ENCODE measurements at places on chromosomes 3 and 15.

- DNase-seq, result no peak
Measured at GRCh38 chr3:165195640-165196576, at the start of gene SLITRK3. TSS of gene SLITRK3 (minus strand) at chr3:165196384. CDS start at chr3:165190830, 5,554 bp downstream.

DNA sequence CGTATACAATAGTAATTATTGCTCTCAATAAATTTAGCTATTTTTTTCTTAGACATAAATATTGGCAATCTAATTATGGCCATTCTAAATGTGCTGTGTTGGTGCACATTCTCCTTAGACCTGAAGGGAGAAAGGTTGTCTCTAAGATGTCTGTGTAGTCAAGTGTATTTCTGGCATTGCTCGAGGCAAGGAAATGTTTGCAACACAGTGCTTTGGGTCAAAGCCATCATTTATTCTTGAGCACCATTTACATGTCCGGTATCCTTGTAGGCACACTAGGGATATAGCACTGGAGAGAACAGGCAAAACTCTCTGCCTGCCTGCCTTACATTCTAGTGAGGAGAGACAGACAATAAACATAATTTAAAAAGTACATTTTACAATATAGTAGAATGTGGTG, 2.6 kb upstream of the PHLDB2 start:
- no peak for DNase-seq

GRCh38 chr3:134361162-134361835, 12.9 kb downstream of the AMOTL2 start:
- no peak for DNase-seq

- DNase-seq, result peak; percentile 53
Measured at GRCh38 chr3:196837819-196838420, 29.8 kb upstream of the SENP5 start.

DNA sequence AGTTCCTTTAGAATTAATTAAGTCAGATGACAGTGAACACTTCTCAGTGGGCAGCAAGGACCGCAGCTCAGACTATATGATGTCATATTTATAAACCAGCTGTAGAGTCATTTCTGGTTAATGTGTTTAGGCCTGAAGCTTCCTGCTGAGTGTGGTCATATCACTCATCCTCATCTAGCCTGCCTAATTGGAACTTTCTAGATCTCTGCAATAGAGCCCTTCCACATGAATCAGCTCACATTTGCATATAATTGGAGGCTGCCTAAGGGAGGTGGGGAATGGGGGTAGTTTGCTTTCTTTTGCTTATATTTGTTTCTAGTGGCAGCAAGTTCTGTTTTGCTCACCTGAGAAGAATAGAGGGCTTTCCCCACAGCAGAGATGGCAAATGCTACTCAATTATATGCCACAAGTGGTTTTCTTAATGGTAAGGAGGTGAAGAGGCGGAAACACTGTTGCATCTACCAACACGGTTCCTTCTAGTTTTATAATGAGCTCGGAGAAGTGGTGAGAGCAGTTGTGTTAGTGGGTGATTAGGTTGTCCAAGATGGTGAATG, 148.1 kb downstream of the KLHL25 start:
- DNase-seq, result no peak

DNA sequence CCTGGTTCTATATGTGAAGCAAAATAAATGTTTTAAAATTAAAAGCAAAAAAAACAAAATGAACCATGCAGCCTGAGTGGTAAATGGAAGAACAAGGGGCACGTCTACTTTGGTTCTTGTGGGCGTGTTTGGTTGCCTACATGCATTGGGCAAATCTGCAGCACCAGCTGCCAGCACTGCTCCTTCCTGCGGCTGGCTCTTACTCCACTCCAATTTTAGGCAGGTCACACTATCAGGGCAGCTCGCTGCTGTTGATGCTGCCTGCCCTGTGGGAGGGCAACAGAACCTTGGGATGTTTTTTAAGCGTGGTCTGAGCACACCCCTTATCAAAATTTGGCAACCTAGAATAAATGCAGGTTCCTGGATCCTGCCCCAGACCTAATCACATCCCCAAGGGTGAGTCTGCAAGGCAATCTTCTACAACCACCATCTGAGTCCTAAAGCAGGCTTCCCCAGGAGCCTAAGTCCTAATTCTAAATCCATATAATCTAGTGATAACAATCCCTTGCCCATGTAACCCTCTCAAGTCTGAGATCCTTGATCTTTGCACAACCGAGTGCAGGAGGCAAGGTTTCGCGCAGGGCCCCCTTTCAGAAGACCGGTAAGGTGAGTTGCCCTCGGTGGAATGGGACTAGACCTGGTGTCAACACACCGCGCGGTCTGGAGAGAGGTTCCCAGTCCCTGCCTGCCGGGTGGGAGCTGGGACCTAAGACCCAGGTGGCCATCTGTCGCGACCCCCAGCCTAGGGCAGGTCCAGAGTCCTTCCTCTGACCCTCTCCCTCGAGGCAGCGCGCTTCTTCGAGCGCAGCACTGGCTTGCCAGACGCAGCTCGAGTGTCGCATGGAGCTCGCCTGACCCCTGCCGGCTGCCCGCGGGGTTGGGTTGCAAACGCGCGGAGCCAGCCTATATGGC, 15.9 kb downstream of the IVD start:
- DNase-seq, result peak; percentile 58

DNA sequence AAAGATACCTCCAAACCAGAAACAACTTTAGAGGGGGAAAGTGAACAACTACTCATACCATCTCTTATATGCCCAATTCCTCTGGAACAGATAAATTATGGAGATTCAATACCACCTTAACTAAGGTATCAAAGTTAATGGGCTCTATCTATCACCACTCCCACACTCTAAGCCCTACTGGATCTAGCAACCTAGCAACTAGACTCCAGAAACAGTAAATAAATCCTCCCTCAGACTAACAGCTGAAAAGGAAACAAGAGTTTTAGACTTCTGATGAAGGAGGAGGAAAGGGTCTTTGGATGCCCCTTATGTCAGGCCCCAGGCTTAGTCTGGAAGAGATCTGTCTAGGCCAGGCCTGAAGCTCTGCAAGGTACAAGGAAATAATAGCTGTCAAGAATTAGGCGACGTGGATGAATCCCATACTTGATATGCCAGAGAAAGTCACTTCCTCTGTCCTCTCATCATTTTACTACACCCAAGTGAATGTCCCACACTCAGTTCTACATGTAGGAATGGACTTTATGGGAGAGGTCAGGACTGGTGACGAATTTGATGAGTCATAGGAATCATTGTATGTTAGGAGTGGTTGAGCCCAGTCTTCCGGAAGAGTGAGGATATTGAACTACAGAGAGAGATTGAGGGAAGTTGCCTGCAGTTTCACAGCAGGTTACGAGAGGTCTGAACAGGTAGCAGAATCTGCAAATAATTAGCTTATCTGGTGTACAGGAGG, 113.8 kb downstream of the AKAP13 start:
- peak; percentile 17 for DNase-seq

GRCh38 chr15:92111751-92112150, 258.2 kb downstream of the SLCO3A1 start:
- no peak for DNase-seq

GRCh38 chr3:45551214-45552010, 43.1 kb upstream of the LIMD1 start:
- peak; percentile 46 for DNase-seq

DNA sequence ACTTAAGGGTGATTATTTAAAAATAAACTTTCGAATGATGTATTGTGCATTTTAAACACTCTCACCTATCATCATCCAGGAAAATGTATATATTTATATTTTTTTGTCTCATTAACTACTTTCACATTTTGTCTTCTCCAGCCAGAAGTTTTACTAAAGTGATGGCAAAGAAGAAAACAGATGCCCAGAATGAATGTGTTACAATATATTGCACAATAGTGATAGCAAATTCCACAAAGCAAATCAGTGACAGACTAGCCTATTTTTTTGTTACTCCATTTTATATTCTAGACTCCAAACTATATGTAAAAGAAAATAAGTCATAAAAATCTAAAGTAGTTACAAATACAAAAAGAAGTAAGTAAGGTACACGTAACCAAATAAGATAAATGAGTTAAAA, 414.7 kb downstream of the EPHA3 start:
- no peak for DNase-seq

GRCh38 chr3:150662410-150663200, 41.1 kb downstream of the ERICH6 start:
- DNase-seq, result no peak

GRCh38 chr3:99700631-99701268, 62.4 kb downstream of the COL8A1 start:
- DNase-seq, result no peak

DNA sequence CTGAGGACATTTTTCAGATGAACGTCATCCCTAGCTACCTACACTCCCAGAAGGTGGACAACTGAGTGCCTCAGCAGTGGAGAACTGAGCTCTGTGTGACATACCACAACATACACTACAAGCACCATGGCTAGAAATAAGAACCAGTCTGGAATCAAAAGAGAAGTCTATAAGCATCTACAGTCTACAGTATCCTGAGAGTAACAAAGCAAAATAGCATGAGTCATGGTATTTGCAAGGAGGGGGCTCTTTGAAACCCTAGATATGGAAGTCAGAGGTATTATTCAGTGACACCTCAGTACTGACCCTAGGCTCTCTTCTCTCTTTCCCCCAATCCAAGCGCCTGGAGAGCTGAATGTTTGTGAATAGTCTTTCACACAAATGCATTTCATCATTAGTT, 87.5 kb downstream of the TNIK start:
- no peak for DNase-seq

DNA sequence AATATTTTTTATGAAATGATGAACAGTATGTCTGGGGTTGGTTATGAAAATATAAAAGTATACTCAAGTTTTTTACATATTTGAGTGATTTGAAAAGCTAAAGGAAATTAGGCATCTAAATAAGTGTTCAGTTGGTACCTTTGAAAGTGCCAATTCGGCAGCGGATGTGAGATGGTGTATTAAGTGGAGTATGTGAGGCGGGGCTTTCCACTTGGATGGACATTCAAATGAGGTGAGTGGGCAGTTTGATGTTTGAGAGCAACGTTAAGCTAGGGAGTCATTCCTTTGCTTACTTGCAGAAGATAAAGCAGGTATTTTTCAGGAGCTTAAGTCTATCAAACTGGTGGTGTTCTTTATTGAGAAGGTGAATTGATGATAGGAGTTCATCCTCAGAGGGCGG, 189.0 kb upstream of the GOLIM4 start:
- no peak for DNase-seq

DNA sequence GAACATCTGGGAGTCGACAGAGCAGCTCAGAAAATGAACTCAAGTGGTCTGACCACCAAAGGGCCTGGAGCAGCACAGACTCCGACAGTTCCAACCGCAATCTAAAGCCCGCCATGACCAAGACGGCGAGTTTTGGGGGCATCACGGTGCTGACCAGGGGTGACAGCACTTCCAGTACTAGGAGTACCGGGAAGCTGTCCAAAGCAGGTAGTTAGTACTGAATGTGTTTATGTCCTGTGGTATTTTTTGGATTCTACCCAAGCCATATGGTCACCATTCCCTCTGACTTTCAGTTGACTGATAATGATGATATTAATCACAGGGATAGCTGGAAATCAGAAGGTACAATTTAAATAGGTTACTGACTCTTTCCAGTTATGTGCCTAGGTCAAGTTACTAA, 82.3 kb downstream of the ARPP21 start:
- no peak for DNase-seq

DNA sequence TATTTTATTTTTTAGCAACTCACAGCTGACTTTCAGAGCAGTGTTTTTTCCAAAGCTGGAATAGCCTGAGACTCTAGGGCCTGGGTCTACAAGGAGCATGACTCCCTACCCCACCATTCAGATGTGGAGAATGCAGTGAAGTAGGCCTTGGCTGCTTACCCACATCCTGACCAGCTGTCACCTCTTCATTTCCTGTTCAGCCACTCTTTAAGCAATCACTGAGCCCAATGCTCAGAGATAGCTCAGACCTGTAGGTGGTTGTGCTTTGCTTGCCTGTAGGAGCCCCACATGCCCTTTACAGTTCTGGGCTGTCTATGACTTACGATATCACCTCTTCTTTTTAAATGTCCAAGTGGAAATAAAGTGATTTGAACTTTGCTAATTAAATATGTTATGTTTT, 148.1 kb downstream of the NEK11 start:
- DNase-seq, result no peak

- DNase-seq, result no peak
Measured at GRCh38 chr3:74510261-74510818, 104.1 kb downstream of the CNTN3 start.

- no peak for DNase-seq
Measured at GRCh38 chr3:28972921-28973320, 307.9 kb upstream of the RBMS3 start.
